NK-92 treated with Interleukin-12 subunit alpha and Interleukin-12 subunit beta, amount 100 ng/mL, for 24 hours (cell line): ENCODE measurements at places on chromosomes 4 and X.

GRCh38 chr4:139674875-139675550, 9.4 kb downstream of the MGST2 start:
- DNase-seq = no peak

DNA sequence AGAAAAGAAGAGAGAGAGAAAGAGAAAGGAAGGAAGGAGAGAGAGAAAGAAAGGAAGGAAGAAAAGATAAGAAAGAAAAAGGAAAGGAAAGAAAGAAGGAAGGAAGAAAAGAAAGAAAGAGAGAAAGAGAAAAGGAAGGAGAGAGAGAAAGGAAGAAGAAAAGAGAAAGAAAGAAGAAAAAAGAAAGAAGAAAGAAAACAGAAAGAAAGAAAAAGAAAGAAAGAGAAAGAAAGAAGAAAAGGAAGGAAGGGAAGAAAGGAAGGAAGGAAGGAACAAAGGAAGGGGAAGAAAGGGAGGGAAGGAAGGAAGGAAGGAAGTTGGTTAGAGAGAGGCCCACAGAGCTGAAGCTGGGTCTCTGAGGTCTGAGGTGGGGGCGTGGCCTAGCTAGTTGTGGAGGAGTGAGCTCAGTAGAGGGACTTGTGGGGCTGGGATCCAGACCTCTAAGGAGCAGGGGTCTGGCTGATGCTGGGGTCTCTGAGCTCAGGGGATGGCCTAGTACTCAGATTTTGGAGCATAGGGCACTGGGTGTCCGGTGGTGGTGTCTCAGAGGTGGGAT, 27.1 kb upstream of the PDZD4 start:
- no peak for DNase-seq

DNA sequence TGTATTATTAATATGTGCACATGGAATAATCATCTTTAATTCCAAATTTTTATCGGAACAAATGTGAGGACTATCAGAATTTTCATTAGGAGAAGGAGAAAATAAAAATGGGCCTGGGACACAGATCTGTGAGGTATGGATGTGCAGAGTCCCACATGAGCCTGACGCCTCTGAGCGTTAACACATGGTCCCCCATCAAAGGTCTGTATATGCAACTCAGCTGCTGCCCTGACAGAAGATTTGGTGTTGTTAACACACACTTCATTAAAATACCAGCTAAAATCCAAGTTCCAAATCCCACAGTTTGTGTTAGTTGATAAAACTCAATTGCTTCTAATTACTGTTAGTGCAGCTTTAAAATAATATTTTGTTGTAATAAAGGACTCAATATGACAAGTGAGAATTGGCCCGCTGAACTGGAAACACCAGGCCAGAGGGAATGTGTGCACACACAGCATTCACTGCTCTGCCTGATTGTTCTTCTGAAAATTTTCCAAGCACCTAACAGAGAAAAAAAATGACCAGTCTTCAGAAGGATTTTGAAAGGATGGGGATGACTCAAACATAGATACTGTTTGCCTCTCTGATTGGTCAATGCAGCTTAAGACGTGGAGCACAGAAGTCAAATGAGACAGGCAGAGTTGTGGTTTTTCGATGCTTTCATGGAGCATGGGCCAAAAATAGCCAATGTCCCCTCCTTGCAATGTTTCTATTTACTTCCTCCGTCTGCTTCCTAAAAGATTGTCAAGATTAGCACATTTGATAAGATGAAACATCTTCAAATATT, 266.6 kb downstream of the NKX6-1 start:
- no peak for DNase-seq

- no peak for DNase-seq
Measured at GRCh38 chr4:40475609-40476008, 140.5 kb downstream of the CHRNA9 start.

DNA sequence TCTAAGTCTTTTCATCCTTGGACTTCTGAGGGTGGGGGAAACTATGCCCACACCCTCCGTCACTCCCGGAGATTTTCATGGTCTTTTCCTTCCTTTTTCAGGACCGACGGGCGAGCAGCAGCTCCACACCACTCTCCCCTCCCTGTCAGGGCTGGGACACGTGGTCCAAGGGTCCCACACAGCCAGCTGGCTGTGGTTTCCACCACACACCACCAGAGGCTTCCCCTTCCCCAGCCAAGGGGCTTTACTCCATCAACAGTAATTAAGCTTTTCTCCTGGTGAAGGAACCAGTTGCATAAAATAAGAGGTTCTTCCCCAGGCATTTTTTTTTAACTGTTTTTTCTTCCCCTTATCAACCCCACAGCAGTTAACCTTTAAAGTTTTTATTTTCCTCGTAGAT, 453.9 kb downstream of the GPAT3 start:
- DNase-seq = no peak

- DNase-seq = no peak
Measured at GRCh38 chr4:153620352-153620751, 63.7 kb upstream of the TLR2 start.

GRCh38 chr4:136680271-136680670, 852.0 kb downstream of the PCDH18 start:
- DNase-seq = no peak
